ENCODE measurements at places on chromosomes 3 and 15.

DNA sequence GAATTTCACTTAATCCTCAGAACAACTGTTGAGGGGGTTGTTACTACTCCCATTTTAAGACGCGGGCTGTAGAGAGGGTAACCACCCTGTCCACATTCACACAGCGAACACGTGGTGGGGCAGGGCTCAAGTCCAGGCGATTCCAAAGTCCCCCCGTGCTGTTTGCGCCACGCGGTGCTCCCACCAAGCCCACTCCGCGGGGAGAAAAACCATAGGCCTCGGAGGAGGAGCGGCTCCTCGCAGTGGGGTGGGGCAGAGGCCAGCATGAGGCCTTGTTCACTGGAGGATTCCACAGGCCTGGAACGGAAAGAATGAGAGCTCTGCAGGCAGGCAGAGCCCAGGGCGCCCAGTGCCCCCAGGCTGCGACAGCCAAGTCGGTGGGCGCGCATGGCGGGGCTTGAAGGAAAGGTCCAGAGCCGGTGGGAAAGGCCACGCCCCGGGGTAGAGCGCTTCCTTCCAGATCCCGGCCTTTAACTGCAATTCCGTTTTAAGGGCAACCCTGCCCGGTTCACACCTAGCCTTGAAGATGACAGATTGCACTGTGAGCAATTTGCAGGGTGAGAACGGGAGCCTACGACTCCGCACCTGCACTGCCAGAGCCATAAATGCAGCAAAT is 161.8 kb upstream of the TBL1XR1 start:
- peak; percentile 46 for DNase-seq

DNA sequence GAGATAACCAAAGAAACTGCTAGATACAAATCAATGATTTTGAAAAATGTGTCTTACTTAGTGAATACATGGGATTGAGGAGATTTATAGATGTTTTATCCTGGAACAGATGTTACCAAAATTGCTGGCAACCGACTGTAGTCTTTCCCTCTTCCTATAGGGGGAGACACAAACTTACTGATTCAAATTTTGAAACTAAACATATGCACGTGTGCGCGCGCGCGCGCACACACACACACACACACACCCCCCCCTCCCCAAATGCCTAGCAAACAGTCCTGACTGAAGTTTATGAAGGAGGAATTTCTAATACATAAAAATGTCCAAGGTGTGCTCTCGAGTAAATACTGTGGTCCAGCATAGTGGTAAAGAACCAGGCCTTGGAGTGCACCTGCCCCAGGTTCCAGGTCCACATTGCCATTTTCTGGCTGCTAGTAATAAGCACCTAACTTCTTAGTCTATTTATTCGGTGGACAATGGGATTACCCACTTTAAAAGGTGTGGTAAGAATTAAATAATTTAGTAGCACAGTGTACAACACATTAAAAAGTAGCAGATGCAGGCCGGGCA is 18.5 kb upstream of the C3orf62 start:
- DNase-seq: peak; percentile 17

DNA sequence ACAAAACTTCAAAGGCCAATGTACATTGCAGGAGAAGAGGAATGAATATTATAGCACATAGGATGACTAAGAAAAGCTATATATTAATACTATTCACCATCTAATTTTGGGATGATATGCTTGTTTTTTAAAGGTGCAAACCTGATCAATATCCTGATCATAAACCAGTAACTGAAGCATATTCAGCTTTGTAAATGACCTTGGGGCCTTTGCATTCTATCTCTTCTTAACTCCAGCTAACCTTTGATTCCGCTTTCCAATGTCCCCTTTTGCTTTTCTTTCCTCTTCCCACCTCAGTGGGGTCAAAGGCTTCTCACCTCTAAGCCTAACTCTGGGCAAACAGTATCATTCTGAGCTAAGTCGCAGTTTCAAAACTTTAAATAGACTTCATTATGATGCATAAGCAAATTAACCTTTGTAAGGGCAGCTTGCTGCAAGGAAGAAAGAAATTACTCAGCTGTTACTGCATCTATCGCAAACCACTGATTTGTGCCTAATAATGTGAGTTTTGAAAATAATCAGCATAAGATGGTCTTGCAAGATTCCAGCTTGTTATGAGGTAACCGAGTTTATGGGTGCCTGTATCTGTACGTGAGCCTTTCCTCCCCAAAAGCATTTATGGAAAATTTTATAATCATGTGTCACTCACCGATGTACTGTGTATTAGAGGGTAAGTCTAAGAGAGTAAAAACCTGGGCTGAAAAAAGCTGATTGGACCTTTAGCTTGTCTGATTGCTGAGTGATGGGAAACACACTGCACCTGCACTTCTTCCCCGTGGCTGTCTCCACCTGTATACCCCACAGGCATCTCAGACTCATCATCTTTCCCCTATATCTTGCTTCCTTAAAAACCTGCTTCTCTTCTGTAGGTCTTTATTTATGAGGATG is 116.8 kb downstream of the TPRG1 start:
- DNase-seq: no peak

DNA sequence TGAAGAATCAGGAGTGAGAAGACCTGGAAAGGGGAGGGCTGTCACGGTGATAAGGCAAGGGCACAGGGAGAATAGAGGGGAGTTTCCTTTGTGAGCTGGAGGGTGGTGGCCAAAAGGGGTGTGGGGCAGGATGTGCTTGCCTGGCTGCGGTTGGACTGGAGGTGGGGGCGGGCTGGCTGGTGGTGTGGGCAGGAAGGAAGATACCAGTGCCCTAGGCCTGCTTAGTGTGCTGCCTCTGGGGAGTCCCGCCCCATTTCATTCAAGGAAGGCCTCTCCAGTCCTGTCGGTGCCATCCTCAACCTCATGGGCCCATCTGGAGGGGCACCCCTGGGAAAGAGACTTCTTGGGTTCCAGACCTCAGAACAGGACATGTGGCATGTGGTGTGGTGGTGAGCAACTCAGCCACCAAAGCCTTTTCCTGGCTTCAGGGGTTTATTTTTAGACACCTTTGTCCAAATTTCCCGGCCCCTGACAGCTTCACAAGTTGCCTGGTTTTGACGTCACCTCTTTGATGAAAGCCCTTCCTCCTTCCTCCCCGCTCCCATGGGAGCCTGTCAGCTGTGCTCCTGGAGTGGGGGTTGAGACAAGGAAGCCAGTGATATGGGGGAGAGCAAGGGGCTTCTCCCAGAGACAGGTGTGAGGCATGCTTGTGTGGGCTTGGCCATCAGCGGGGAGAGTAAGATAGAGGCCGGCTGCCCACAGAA is 15.6 kb downstream of the TEX264 start:
- DNase-seq: peak; percentile 75

- DNase-seq: no peak
These were observed 28.6 kb upstream of the SSUH2 start for GRCh38 chr3:8673083-8673737.

GRCh38 chr3:151579571-151580270 is 118.9 kb upstream of the IGSF10 start:
- DNase-seq: no peak

DNA sequence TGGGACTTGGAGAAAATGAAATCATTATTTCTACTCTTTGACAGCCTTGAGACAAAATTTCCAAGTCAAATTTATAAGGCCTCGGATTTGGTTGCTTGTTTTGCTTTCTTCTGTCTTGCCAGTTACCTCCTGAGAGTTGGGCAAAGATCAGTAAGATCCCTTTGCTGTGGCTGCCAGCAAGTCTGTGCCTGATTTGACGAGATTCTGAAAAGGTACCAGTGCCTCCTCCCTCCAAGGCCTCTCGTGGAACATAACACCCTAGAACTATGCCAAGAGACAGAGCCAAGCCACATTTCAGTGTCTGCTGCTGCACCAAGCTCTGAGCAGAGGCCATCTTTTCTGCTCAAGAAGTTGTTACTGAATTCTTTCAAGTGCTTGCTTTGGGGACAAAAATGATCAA is 61.0 kb downstream of the GTPBP8 start:
- DNase-seq: no peak

DNA sequence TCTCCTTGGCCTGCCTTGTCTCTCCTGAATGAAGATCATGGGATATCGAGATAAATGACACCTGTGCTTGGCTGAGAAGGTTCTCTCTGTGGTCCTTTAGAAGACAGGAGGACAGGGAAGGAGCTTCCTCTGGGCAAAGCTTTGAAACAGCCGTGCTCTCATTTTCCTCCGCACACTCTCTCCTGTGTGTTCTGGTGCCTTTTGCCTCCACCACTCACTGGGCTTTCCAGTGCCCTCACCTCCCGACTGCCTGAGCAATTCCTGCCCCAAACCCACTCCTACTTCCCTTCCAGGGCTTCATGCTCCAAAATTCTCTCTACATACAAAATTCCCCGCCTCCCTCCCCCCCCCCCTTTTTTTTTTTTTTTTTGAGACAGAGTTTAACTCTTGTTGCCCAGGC is 32.3 kb downstream of the UPK1B start:
- DNase-seq: no peak

GRCh38 chr15:73125219-73125618 is 73.0 kb downstream of the NEO1 start:
- DNase-seq: no peak

DNA sequence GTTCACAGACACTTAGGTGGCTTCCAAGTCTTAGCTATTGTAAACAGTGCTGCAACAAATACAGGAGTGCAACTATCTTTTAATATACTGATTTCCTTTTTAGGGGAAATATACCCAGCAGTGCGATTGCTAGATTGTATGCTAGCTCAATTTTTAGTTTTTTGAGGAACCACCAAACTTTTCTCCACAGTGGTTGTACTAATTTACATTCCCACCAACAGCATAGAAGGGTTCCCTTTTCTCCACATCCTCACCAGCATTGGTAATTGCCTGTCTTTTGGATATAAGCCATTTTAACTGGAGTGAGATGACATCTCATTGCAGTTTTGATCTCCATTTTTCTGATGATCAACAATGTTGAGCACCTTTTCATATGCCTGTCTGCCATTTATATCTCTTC is 58.9 kb downstream of the ZNF148 start:
- no peak for DNase-seq

DNA sequence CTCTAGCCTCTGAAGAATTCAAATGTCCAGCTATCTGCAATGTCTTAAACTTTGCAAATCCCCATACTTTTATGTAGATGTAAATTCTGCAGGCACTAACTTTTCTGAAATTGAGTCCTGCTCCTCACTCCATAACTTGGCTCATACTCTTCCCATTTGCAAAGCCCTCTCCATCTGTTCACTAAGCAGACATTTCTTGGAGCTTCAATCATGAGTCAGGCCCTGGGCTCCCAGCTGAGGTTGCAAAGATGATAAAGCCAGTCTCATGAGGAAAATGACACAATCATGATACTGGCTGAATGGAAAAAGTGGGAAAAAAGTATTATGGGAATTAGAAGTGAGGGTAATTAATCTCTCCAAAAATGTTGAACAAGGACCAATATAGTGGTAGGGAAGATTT is 507.6 kb downstream of the NR2F2 start:
- no peak for DNase-seq

DNA sequence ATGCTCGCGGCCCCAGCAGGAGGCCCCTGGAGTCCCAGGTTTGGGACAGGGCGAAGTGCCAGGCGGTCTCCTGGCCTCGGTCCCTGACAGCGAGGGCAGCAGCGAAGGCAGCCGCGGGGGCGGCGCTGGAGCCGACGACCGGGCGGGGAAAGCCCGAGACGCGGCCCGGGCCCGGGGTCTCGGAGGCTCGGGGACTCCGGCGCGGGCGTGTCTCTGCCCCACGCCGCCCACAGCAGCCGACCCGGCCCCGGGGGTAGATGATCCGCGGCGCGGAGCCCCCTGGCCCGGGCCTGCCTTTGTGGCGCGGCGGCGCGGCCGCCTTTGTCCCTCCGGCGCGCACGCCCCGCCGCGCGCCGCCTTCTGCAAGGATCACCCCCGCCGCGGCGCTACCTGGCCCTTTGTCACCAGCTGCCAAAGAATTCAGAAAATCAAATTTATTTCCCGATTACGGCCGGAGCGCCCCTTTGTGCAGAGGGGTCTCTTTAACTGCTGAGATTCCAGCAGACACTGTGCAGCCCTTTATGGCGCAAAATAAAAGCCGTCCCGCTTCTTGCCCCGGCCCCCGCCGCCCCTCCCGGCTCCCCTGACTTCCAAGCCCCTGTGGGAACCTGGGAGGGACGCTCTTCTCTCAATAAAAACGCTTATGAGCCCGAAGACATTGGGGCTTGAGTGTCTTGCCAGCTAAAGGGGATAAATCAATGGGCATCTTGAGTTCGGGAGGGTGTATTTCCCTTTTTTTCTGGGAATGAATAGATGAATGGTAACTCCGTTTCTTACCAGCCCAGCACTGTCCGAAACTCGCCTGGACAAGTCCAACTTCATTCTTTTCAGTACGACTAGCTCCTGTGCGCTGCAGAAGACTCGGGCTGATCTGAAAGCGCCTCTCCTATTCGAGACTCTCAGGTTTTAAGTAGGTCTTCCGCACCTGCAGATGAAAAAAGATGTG is 68.4 kb downstream of the HES1 start:
- peak; percentile 27 for DNase-seq

DNA sequence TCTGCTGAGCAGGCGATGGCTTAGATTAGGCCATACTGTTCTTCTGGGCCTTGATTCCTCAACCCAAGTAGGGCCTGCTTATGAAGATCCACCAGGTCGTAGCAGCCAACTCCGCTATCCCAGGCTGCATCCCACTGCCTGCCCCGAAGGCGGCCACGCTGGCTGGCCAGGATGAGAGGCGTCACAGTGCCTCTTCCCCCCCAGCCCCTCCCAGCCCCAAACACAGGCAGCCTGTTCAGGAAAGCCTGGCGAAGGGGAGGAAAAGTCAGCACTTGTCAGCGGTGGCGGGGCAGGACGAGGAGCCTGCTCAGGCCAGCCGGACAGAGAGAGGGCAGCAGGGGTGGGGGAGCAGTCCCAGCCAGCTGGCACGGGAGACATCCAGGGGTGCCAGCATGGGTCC is 11.2 kb downstream of the PTH1R start:
- DNase-seq: no peak

DNA sequence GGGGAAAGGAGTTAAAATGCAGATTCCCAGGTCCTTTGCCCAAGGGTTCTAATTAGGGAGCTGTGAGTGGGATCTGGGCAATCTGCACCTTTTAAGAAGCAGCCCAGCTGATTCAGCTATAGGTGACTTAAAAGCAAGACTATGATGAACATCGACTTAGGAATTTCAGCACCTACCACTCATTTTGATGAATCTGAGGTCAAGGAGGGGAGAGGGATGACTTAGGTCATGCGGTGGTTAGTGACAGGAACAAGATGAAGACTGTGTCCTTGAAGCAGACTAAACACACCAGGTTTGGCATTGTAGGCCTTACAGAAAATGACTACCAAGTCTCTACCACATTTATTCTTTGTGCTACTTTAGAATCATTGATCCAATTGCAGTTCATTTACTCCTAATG is 196.3 kb downstream of the DTWD1 start:
- no peak for DNase-seq

GRCh38 chr3:15797642-15798303 is at the start of gene ANKRD28:
Gene ANKRD28, minus strand, starts transcription at chr3:15797979. Its CDS starts 1,458 bp downstream, at chr3:15796521.
- DNase-seq: no peak

GRCh38 chr3:141373768-141374526 is 5.6 kb downstream of the ZBTB38 start:
- no peak for DNase-seq

DNA sequence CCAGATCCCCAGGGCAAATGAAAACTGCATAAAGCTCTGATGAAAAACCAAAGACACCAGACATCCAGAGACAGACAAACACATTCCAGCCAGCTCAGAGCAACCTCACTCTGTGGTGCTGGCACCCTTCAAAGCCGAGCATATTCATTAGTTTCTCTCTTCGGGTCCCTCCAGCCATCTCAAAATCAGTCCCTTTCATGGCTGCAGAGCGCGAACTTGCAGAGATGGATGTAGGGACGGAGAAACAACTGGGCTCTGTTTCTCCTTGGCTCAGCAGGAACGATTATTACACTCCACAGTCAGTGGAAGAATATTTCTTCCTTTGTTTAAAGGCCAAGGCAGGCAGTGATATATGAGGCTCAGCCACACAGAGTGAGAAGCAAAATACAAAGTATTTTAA is 50.4 kb upstream of the SYN2 start:
- DNase-seq: no peak

All from stimulated activated CD4-positive, alpha-beta T cell treated with anti-CD3 and anti-CD28 coated beads, Interleukin-4, amount 100 ng/mL, for 4 hours (primary cell).